ENCODE measurements at places on chromosomes 2 and 18.

DNA sequence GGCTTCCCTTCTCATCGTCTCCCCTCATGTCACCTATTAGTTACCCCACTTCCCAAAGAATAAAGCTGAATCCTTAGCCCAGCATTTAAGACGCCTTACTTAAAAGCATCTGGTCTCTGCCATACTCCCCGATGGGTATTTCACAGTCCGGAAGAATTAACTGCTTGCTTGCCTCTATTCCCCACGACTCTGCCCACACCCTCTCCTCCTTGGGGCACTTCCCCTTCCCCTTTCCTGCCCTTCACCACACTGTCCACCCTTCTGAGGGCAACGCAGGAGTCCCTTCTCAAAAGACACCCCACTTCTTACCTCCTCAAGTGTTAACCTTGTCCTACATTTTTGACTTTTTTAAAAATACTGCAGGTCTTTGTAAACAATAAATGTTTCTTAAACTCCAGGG is 60.1 kb upstream of the RMP24 start:
- DNase-seq: no peak

DNA sequence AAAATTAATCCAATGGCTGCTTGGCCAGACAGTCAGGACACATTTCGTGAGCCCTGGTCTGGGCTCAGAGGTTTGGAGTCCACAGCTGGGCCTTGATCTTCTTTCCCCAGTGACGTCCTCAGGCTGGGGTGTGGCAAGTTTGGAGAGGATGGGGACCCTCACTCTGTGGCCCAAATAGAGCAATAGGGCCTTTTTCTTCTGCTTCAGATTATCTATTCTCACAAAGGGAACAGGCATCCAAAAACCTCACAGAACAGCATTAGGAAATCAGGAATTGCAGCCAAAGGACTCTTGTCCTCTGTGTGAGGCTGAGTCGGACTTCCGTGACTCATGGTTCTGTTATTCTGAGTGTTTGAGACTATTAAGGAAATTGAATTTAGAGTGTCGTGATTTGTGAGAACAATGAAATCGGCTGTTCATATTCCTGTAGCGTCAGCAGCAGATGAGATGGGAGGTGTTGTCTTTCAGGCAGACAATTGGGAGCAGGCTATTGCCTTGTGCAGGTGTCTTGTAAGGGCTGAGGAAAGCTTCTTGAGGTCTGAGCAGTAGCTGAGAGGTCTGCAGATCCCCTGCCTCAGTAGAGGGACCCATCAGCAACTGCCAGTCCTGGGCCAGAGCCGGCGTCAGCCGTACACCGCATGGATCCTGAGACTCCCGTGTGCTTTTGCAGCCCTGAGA is 113.8 kb downstream of the SH3RF3 start:
- DNase-seq: no peak

GRCh38 chr2:103823847-103824246 is 1030.1 kb upstream of the POU3F3 start:
- no peak for DNase-seq

DNA sequence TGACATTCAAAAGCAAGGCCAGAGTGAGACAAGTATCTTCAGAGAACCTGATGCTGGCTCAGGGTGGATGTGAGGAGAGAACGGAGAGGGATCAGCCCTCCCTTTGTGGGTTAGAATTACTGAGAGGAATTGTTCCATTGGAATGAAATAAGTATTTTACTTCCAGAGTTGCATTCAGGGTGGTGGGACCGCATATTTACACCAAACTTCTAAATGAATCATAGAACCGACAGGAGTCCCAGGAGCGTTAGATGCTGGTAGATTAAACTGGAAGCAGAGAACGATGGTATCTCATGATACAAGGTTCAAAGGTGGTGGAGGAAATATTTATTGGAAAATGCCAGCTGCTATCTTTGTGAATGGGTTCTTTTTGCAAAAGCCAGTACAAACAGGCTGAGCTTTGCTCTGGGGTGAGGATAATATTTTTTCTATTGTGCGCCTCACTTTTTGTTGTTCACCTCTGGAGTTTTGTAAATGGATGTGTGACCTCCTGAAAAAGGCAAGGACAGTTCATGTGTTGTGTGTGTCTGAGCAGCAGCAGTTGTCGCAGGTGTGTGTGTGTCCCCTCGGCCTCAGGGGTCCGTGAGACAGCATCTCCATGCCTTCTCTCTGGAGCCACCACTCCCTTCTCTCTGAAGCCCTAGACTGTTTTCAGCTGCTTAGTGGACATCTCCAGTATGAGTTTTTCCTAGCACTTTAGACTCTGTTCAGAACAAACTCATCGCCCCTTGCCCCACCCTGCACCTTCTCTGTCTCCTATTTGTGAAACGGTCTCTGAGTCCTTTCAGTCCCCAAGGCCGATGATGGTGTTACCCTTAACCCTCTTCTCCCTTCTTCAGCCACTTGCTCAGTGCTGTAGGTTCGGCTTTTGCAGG is 17.8 kb downstream of the MTCL1 start:
- no peak for DNase-seq

GRCh38 chr18:58049000-58049688 is 5.1 kb downstream of the NEDD4L start:
- DNase-seq: no peak

GRCh38 chr2:84643991-84644390 is 127.7 kb downstream of the DNAH6 start:
- no peak for DNase-seq

DNA sequence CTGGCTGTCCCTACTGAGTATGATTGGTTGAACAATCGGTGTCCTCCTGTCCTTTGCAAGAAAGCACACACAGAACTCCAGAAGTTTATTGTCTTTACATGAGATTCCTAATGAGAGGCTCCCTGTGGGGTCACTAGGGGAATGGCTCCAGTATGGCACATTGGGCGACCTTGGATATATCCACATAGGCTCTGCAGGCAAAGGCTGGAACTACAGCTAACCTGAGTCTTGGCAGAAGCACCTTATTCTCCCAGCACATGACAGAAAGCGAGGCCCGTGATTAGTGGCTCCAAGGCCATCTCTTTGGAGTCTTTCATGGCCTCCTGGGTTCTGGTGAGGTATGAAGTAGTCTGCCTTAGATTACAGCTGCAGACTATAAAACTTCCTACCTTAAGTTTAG is 49.0 kb downstream of the ZDBF2 start:
- DNase-seq: no peak

DNA sequence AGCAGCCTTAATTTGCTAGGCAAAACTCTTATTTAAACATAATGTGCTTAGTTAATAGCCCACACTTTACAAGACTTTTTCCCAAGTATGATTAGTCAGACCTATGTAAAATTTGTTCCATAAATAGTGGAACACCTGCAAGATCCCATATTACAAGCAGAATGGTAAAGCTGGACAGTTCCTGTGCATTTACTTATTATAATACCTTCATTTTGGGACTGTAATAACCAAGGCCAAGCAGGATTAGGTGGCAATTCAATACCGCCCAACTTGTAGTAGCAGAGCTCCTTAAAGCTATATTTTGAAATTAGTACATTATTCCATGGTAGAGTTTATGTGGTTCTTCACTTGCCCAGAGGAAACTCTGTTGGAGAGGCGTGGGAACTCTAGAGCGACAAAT is 431.5 kb upstream of the MMADHC start:
- DNase-seq: no peak

DNA sequence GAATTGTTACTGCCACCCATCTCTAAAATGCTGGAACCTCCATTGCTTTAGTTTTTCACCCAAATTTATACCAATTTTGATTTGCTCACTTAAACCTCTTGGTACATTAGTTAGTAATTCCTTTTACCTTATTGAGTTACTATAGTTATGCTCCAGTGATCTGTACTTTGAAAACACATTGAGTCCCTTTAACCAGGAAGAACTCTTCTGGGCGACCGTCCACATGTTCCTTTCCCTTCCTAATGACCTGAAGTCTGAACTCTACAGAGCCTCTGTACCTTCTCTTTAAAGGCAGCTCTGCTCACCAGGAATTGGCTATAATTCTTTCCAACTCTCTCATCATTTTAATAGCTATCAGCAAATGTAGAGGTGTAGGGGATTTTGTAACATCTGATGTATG is 290.0 kb downstream of the NEDD4L start:
- no peak for DNase-seq

DNA sequence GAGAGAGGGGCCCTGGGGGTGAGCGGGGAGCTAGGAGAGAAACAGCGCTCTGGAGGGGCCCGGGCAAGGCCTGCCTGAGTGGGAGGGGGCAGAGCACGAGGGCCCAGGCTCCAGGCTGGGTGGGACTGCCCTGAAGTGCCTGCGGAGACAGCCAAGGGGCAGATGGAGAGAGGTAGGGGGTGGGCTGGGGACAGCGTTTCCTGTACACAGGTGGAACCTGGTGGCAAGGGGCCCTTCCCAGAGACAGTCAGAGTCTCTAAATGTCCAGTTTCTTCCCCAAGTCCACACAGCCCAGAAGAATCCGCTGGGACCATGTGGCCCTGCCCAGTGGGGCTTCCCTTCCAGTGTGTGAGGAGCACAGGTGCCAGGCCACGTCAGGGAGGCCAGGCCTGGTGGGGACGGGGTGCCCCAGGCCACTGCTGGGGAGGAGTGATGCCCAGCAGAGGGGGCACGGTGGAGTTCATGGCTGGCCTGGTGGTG is 1.7 kb upstream of the GPR35 start:
- DNase-seq: no peak

- DNase-seq: no peak
Measured at GRCh38 chr2:218082586-218083351, 13.7 kb downstream of the RUFY4 start.

DNA sequence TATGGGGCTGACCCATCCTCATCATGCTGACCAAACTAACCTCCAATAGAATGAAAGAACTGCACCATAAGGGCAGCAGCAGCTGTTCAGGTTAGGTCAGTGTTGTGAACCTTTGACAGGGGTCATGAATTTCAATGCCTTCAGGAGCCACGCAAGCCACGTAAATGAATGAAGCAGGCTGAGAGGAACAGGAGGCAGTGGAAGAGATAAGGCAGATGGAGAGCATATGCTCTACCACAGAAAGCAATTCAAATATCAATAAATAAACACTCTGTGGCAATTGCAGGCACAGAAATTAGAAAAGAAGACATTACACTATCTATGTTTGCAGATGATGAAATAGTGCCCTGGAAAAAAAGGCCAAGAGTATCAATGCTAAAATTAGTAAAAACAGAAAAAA is 56.3 kb downstream of the SCG2 start:
- no peak for DNase-seq

DNA sequence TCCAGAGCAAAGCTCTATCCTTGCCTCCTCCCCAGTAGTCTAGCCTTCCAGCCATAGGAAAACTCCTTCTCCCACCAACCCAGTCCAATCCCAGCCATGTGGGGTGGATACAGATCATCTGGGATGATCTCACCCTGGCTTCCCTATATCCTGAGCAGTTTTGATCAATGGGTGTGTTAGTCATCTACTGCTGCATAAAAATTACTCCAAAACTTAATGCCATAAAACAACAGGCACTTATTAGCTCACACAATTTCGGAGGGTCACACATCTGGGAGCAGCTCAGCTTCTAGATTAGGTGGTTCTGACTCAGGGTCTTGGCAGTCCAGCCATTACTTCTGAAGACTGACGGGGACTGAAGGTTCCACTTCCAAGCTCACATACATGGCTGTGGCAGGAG is 190.4 kb downstream of the SPP2 start:
- DNase-seq: no peak

GRCh38 chr2:184581391-184581790 is 16.9 kb upstream of the ZNF804A start:
- DNase-seq: no peak

DNA sequence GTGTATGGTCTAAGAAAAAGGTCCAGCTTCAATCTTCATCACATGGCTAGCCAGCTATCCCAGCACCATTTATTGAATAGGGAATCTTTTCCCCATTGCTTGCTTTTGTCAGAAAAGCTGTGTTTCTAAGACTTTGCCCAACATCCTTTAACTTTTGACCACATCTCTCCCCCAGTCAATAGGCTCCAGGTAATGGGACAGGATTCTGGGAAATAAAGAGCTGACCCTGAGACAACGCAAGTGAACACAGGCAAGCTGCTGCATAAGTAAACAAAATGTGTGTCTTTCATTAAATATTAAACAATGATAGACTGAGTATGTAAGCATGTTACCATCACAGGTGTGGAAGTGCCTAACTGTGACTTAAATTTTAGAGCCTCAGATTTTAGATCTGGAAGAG is 23.0 kb downstream of the FAM110C start:
- no peak for DNase-seq

DNA sequence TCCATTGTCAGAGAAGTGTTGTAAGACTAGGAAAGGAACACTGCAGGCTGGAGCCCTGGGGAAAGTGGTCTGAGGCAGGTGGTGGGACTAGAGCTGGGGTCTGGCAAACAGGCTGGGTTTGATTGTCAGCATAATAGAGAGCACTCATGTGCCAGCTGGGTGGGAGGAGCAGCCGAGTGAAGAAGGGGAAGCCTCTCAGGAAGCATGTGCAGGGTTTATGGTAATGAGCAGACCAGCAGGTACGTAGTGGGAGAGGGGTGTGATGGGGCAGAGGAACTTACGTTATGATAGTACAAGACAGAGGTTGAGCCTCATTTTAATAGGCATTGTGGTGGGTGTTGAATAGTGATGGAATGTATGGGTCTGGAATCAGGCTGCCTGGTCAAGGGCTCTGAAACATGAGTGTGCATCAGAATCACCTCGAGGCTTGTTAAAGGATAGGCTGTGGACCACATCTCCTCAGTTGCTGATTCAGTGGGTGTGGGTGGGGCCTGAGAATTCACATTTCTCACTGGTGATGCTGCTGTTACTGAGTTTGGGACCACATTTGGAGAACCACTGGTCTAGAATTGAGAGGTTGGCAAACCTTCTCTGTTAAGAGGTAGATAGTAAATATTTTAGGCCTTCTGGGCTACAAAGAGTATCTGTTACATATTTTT is 1.7 kb upstream of the MGAT5 start:
- no peak for DNase-seq

GRCh38 chr2:200305797-200306195 is 697 bp upstream of the SPATS2L start:
- DNase-seq: no peak

DNA sequence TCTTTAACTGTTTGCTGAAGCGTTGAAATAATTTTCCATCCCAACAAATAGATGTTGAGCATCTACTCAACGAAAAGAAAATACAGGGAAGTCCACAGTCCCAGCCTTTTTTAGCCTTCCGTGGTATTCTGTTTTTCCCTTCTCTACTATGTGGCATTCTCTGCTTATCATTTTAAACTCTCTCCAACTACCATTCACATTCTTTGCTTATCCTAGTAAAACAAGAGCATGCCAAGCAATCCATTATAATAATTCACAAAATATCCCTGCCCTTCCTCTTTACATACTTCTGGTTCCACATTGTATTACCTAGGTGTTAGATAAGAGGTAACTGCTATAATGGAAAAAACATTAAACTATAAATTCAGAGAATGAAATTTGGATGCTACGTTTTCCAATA is 1.6 kb upstream of the SESTD1 start:
- DNase-seq: no peak

DNA sequence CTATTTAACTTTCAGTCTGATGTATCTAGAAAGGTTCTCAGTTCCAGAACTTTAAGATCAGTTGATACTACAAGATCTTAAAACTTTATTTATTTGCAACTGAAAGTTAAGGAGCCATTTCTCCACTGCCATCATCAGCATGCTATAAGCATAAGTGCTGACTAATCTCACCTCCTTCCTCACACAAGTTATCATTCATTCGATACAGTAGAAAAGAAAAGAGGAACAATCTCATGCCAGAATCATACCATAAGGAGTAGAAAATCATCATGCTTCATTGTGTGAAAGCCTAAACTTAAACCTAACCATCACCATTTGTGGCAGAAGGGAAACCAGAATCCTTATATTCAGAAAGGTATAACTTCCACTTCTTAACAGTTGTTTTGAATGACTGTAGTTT is 176.6 kb upstream of the NRXN1 start:
- no peak for DNase-seq
